ENCODE measurements at places on chromosomes 16 and 17.

DNA sequence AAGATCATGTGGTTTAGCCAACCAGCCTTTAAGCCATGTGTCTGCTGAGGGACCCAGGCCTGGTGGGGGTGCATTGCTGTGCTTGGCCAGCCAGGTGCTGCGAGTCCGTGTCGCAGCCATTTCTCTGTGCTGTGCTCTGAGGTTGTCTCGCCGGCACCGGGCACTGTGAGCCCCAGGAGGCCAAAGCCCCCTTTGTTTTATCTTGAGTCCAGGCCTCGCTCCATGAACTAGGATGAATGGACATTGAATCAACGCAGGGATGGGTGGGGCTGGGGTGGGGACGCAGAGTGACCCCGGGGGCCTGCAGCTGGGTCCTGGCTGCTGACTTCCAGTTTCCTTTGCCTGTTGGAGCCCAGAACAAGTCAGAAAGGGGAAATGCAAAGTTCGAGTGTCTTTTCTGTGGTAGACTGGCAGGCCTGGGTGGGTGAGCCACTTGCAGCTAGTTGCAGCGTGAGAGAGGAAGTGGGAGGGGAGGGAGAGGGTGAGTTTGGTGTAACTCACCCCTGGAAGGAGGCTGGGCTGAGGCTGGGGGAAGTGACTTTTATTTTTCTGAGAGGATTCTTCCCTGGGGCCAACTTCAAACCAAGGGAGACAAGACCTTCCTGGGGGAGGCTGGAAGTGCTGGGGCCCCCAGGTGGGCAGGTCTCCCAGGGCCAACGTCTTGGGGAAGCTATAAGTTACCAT is 324.7 kb downstream of the SEC14L1 start:
- peak; percentile 95 for DNase-seq

GRCh38 chr17:72411124-72411563 is 290.3 kb downstream of the SOX9 start:
- no peak for DNase-seq

DNA sequence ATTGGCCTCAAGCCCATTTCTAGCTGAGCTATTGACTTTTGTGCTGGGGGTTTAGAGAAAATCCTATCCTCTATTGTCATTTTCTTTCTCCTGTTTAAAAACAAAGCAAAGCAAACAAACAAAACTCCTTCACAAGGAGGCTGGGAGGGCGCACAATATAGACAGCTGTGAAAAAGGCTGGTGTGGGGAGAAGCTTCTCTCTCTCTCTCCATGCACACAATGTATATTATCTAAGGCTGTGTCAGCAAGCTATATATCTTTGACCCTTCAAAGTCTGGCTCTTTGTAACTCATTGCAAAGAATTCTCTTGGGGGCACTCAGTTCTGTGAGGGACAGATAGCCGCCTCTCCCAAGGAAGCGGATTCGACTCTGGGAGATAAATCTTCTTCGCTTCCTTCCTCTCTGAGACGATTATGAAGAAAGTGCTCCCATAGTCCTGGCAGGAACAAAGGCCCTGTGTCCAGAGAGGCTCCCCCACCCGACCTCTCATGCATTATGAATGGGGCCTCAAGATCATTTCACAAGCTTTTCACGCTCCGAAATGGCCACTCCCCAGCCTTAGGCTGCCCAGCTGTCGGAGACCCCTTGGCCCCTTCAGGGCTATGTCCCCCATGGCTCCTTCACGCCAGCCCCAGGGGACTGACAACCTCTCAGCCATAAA is 33.2 kb upstream of the MEAK7 start:
- no peak for DNase-seq

- no peak for DNase-seq
These were observed 170.7 kb downstream of the NTN1 start for GRCh38 chr17:9192010-9192409.

GRCh38 chr16:2154533-2155090 is 970 bp upstream of the TRAF7 start:
- peak; percentile 34 for DNase-seq

- DNase-seq, result no peak
These were observed 287.6 kb upstream of the CDH11 start for GRCh38 chr16:65409510-65409909.

DNA sequence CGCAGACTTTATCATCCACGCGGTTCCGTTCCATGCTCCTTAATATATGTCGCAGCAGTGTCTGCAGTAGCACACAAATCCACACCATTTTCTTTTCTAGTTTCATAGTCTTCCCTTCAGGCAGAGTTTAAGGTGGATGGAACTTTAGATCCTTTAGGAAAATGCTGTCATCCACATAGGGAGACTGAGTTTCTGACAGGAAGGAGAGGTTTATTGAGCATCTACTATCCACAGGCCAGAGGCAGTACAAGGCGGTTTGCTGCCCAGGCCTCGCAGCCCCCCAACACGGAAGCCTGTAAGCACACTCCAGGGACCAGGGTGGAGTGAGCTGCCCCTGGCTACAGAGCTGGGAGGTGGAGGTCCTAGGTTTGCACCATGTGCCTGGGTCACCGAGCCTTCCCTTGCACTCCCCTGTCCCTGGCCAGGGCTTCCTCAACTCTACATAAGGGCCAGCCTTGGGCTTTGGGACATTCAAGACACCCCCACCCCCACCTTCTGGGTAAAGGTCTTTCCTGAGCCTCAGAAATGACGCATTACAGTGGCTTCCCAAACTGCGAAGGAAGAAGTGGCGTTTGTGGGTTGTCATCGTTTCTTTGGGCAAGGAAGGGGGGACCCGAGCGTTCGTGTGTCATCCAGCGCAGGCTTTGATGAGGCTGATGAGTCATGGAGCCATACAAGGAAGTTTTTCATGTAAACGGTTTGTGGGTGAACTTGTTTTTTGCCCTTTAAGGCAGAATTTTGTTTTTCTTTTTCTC is 146.5 kb upstream of the PLCG2 start:
- peak; percentile 98 for DNase-seq

GRCh38 chr16:50282010-50282538 is 15.7 kb downstream of the ADCY7 start:
- peak; percentile 97 for DNase-seq

- DNase-seq, result no peak
These were observed 12.4 kb downstream of the UBALD1 start for GRCh38 chr16:4602331-4602730.

DNA sequence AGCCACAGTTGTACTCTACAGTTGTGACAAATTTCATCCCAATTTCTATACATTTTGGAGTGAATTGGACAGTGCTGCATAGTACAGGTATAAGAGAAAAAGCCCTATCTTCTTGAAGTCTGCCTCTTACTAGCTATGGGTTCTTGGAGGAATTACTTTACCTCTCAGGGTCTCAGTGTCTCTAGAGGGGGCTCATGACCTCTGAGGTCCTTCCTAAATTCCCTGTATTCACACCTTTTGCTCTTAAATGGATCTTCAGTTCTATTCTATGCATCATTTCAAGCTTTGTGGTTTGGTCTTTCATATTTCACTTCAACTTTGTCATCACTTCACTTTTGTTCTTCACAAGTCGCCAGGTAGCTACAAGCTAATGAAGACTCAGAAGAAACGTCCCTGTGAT is 71.2 kb upstream of the ERCC4 start:
- no peak for DNase-seq

DNA sequence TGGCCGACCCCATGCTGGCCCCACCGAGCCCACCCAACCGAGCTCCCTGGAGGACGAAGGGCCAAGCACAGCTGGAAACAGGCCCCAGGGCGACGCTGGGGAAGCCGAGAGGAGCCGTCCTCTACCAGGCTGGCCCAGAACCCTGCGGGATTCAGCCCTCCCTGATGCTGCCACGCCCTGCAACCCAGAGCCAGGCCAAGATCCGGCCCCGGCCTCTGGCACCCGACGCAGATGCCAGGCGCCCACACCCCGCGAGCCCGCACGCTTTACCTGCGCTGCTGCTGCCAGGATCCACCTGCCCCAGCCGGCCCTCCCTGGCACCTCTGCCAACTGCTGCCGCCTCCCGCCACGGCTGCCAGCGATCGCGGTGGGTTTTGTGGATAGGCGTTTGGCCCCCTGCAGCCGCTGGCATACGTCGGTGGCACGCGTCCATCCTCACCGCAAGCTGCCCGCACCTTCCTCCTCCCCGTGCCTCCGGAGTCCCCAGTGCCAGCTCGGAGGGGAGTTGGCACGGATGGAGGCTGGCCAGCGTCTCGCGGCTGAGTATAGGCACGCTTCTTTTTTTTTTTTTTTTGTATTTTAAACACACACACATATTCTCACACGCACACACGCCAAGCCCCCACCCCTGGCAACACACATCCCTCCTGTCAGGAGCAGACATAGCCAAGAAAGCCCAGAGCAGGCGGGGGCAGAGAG is 41.3 kb upstream of the ACSF3 start:
- DNase-seq, result no peak

GRCh38 chr17:75317671-75318070 is 28.4 kb upstream of the SLC25A19 start:
- DNase-seq, result peak; percentile 50

GRCh38 chr16:12703935-12704334 is 99.8 kb downstream of the CPPED1 start:
- no peak for DNase-seq

DNA sequence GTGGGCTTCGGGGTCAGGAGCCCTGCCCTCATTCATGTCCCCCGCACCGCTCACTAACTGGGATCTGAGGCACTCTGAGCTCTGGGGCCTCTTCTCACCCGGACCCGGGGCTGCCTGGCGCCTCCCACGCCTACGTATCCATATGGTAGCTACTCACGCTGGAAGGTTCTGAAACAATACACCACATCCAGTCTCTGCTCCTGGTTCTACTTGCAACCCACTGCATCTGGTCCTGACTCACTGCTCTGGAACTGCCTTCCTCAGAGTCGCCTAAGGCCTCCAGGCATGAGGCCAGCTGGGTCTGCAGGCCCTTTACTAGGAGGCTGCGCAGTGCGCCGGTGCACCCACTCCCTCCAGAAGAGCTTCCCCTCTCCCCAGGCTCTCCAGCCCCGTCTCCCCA is 18.1 kb downstream of the USP36 start:
- no peak for DNase-seq

- peak; percentile 96 for DNase-seq
These were observed 31.5 kb downstream of the CDK5RAP3 start for GRCh38 chr17:48002266-48002915.

- no peak for DNase-seq
These were observed 95.6 kb downstream of the NPIPB11 start for GRCh38 chr16:29310852-29311314.

DNA sequence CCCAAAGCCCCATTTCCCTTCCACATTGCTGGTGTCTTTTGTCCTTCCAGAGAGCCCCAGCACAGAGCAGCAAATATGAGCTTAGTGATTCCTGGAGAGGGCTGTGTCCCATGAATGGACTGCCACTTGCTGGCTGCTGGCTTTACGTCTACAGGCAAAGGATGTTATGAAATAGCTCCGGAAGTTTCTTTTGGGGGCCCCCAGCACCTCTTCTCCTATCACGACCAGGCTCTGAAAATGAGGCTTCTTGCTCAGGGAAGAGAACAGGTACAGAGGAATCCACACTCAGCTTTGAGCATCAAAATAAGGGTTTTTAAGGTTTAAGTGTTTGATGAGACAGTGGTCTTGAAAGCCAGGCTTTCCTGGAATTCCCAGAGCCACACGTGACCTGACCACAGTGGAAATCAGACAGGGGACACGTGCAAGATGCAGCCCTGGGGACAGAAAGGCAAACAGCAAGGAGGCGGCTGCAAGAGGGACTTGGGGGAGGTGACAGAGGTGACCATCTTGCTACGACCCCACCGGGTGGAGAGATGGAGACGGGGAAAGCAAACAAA is 58.1 kb downstream of the ZDHHC7 start:
- peak; percentile 33 for DNase-seq

DNA sequence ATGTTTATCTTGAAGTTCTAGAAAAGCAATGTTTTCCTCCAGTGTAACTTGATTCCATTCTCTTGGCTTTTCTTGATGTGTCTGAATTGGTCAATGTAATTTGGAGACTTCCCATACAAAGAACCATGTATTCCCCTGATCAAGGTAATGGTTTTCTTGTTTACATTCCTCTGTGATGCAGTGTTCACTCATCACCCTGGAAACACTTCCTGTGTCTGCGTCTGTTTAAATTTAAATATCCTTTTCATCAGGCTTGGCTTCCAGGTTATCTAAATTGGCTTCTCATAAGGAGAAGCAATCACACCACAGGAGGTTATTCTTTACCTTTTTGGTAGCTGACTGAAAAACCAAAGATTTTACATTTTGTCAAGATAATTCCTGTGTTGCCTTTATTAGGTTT is 237.3 kb upstream of the WSCD1 start:
- DNase-seq, result no peak

DNA sequence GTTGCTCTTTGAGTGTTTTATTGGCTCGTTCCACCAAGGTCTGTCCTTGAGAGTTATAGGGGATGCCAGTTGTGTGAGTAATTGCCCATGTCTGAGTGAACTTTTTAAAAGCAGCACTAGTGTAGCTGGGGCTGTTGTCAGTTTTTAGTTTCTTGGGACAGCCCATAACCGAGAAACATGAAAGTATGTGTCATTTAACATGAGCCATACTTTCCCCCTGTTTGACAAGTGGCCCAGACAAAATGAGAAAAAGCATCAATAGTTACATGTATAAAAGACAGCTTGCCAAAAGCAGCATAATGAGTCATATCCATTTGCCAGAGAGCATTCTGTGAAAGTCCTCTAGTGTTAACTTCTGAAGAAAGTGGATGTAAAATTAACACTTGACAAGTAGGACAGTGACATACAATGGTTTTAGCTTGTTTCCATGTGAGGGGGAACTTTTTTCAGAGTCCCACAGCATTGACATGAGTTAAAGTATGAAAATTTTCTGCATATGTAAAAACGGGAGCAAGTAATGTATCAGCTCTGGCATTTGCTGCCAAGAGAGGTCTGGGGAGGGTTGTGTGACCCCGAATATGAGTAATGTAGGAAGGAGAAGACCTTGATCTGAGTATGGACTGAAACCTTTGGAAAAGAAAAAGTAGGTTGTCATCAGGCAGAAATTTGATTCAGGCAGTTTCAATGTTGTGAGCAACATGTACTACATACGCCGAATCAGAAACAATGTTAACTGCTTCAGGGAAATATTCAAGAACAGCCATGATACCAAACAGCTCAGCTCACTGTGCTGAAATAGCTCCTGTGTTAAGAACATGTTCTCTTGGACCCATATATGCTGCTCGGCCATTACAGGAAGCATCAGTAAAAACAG is 56.8 kb upstream of the ARL4D start:
- peak; percentile 28 for DNase-seq

All from suppressor macrophage treated with lipopolysaccharide for 1 hour (primary cell).